WTC11 (cell line): ENCODE measurements at places on chromosomes 4 and X. TPM values are rescaled to one million over a fixed set of nuclear protein-coding genes. Genes with fewer than 3 reads are reported as not detected.

GRCh38 chrX:53071604-53072417 lies 10.4 kb upstream of the TSPYL2 start:
- H3K4me3 ChIP-seq = peak overlapping the region; percentile 80
- H3K27me3 ChIP-seq = no peaks in the 10 kb centered on the region; the same call in 1 of the 2 replicates
- peak; percentile 55 for DNase-seq
- H3K36me3 ChIP-seq = no peaks in the 10 kb centered on the region
- H3K4me1 ChIP-seq = peaks cover 14% of the 10 kb centered on the region
- H3K27ac ChIP-seq = no peak overlapping the region

DNA sequence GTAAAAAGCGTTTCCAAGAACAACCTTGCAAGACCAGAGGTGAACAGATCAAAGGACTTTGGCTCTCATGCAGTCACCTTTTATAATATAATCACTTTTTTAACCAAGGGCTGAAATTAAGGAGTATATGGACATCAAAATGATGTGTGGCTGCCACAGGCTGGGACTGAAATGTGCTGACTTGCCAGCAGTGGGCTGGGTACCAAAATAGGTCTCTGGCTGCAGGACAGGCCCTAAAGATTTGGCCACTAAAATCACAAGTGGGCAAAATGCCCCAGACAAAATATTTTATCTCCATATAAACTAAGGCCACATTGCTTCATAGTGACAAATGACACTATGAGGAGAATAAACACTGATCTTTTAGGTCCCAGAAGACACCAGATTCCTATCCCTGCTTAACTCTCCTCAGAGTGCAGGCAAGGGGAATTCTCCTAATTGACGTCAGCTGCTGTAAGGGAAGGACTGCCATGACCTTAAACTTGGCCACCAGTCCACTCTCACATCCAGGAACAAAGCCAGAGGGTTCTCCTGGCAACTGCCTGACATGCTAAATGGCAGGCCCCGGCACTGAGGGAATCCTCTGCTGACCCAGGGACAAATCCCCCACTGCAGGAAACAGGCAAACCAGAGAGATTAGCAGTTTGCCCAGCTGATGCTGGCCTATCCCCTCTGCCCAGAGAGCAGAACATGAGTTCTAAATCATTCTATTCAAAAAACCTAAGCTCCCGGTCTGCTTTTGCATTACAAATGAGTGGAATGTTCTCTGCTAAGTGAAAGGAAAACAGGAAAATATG lies 155.8 kb downstream of the PPP3CA start:
- peaks cover 2% of the 10 kb centered on the region; the same call in 1 of the 2 replicates for H3K36me3 ChIP-seq
- H3K4me3 ChIP-seq = no peak overlapping the region
- peaks cover 39% of the 10 kb centered on the region for H3K4me1 ChIP-seq
- H3K27me3 ChIP-seq = no peaks in the 10 kb centered on the region

- H3K27ac ChIP-seq = no peak overlapping the region
- peak overlapping the region; percentile 23; the same call in 1 of the 2 replicates for H3K4me3 ChIP-seq
- H3K4me1 ChIP-seq = peaks cover 49% of the 10 kb centered on the region
- no peak for DNase-seq
- H3K36me3 ChIP-seq = peaks cover 22% of the 10 kb centered on the region
- H3K27me3 ChIP-seq = peaks cover 54% of the 10 kb centered on the region
These were observed 55.0 kb upstream of the BMP2K start for GRCh38 chr4:78720994-78721677.

- no peaks in the 10 kb centered on the region for H3K27me3 ChIP-seq
- no peak overlapping the region for H3K4me3 ChIP-seq
- H3K4me1 ChIP-seq = no peaks in the 10 kb centered on the region
These were observed 227.8 kb upstream of the SPRY1 start for GRCh38 chr4:123168812-123169211.

GRCh38 chrX:141405486-141405852 lies 163.2 kb upstream of the SPANXC start:
- H3K27me3 ChIP-seq = no peaks in the 10 kb centered on the region; the same call in 1 of the 2 replicates
- H3K27ac ChIP-seq = no peak overlapping the region
- H3K4me1 ChIP-seq = 0 out of 2 replicates have a peak, but pooled peaks cover 4% of the 10 kb centered on the region
- no peak for DNase-seq
- H3K36me3 ChIP-seq = peaks cover 6% of the 10 kb centered on the region

DNA sequence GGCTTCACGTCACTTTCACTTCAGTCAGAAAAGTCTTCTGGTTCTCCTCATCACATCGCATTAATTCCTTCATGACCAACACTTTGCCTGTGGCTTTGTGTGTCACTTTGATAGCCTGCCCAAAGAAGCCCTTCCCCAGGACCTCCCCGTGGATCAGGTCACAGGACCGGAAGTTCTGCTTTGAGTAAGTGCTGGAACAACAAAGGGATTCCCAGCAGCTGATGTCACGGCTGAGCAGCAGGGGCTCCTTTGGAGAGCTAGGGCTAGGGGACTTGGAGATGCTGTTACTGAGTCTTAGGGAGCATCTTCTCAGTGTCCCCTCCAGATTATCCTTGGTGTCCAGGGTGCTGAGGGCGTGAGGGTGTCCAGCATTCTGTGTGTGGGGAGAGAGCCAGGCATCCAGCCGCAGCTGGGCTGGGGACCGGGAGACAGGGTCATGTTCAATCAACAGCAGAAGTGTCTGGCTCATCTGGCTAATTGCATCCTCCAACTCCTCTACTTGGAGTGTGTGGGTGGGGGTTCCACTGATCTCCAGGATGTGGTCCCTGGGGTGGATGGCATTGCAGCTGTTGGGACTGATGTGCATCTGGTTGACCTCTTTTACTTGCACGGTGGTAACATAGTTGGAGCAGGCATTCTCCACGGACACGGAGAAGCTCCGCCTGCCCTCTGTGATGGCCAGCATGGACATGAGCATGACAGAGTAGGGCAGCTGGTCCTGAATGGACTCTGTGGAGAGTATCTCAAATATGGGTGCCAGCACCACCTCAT lies 39.2 kb upstream of the ARHGAP6 start:
- H3K27me3 ChIP-seq = peaks cover 12% of the 10 kb centered on the region
- no peak overlapping the region for H3K4me3 ChIP-seq

- 0 out of 2 replicates have a peak overlapping the region, but pooled peaks have one; percentile 12 for H3K27ac ChIP-seq
- peaks cover 21% of the 10 kb centered on the region for H3K4me1 ChIP-seq
- H3K36me3 ChIP-seq = no peaks in the 10 kb centered on the region
- H3K27me3 ChIP-seq = no peaks in the 10 kb centered on the region
- no peak for DNase-seq
These were observed 68.3 kb downstream of the SLIT2 start for GRCh38 chr4:20319825-20320612.

XPNPEP2 gene
- 0.05 to 0.11 TPM (median 0.07 TPM) in 3 replicates for total RNA-seq

DNA sequence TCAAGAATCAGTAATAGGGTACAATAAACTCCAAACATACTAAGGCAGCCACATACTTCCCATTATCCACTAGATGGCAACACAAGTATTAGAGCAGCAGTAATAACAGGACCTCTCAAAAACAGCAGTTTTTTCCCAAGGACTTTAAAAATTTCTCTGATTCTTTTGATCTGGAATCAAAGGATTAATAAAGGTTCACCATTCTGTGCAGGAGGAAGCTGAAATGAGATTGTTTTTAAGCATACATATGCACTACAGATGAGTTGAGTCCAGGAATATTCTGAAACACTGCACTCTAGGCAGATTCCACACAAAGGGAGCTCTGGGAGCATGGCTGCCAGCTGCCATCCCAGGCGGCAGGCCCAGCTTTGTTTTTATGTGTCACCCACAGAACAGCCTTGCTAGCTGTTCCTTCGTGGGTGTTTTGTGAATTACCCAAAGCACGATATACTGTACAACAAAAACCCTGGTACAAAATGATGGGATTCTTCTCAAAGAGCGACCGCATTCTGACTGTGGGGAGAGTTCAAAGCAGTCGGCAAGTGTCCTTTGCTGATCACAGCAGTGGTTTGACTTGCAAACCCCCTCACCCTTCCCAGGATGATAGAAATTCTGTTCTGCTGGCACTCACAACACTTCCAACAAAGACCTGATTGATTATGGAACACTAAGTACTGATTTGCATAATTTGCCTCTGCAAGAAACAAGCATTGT lies 61.0 kb downstream of the STX18 start:
- H3K27ac ChIP-seq = no peak overlapping the region; the same call in 1 of the 2 replicates
- H3K27me3 ChIP-seq = no peaks in the 10 kb centered on the region
- no peak overlapping the region for H3K4me3 ChIP-seq
- H3K4me1 ChIP-seq = peaks cover 45% of the 10 kb centered on the region
- no peak for DNase-seq

ATP1B4 gene
- not detected in 3 replicates for total RNA-seq

GRCh38 chr4:38347251-38347650 lies 316.7 kb upstream of the KLF3 start:
- H3K27me3 ChIP-seq = peaks cover 5% of the 10 kb centered on the region
- DNase-seq = no peak
